ENCODE measurements at places on chromosomes 7 and 10.

DNA sequence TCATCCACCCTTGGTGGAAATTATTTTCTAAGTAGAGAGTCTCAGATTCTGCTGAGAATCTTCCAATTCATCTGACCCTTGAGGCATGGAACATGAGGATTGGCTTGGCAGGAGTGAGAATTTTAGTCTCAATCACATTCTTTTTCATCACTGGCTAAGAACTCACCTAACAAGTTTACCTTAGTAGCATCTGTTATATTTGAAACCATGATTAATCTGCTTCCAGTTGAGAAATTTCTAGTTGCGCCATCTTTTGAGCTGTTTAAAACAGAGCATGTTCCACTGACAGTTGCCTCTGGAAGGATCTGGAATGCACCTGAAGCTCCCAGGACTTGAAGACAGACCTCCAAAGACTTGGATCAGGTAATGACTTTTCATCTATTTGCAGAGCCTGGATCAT lies at the start of gene LIPK:
Gene LIPK (plus strand): TSS at position 292 of the 400 bp plus-strand sequence. CDS start 18,295 bp downstream, outside the sequence.
- no peaks in the 10 kb centered on the region for H3K27me3 ChIP-seq
- H3K4me3 ChIP-seq: no peak within 1 kb of the TSS
- H3K27ac ChIP-seq: no peak within 1 kb of the TSS
- H3K4me1 ChIP-seq: peaks cover 44% of the 10 kb centered on the region
- no peak for DNase-seq

- H3K36me3 ChIP-seq: no peaks in the 10 kb centered on the region
- no peak overlapping the region for H3K4me3 ChIP-seq
- H3K4me1 ChIP-seq: peaks cover 13% of the 10 kb centered on the region
- no peak for DNase-seq
- no peak overlapping the region for H3K27ac ChIP-seq
- no peaks in the 10 kb centered on the region for H3K27me3 ChIP-seq
Measured at GRCh38 chr10:123999261-123999660, 94.1 kb downstream of the CHST15 start.

- no peaks in the 10 kb centered on the region for H3K36me3 ChIP-seq
- H3K27me3 ChIP-seq: no peaks in the 10 kb centered on the region
- H3K4me3 ChIP-seq: no peak overlapping the region
- DNase-seq: peak; percentile 54
Measured at GRCh38 chr10:96267234-96267705, 4.1 kb downstream of the BLNK start.

DNA sequence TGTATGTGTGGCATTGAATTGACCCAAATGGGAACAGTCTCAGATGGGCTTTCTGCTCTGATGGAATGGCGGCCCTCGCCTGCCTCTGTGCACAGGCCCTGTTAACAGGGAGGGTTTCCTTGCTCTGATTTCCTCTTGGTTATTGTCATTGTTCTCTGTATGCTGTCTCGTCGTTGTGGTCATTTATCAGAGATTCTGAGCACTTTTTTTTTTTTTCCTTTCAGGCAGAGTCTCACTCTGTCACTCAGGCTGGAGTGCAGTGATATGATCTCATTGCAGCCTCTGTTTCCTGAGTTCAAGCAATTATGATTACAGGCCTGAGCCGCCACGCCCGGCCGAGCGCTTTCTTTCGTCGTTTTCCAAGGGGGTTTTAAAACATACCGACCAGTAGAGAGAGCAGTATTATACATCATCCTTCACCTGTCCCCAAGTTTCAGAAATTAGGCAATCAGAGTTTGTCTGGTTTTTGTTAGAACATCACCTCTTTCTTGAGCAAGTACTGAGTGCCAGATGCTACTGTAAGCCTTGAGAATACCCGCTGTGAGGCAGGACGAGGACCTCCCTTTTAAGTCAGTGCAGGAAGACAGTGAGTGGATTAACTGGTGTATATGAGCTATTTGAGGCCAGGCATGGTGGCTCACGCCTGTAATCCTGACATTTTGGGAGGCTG lies 6.5 kb downstream of the CHST12 start:
- no peak overlapping the region for H3K4me3 ChIP-seq
- DNase-seq: no peak
- H3K27me3 ChIP-seq: no peaks in the 10 kb centered on the region
- no peaks in the 10 kb centered on the region for H3K36me3 ChIP-seq
- H3K27ac ChIP-seq: no peak overlapping the region
- H3K4me1 ChIP-seq: peaks cover 2% of the 10 kb centered on the region

GRCh38 chr7:30934732-30935568 lies 23.3 kb downstream of the AQP1 start:
- H3K4me1 ChIP-seq: peaks cover 3% of the 10 kb centered on the region
- no peaks in the 10 kb centered on the region for H3K27me3 ChIP-seq
- no peaks in the 10 kb centered on the region for H3K36me3 ChIP-seq
- H3K4me3 ChIP-seq: no peak overlapping the region
- DNase-seq: no peak

- DNase-seq: no peak
- H3K36me3 ChIP-seq: no peaks in the 10 kb centered on the region
- no peaks in the 10 kb centered on the region for H3K27me3 ChIP-seq
Measured at GRCh38 chr10:86310702-86311101, 55.9 kb downstream of the GRID1 start.

All from HCT116 (cell line).